ENCODE measurements at places on chromosomes 4 and X. TPM values are rescaled to one million over a fixed set of nuclear protein-coding genes. Genes with fewer than 3 reads are reported as not detected.

GRCh38 chr4:123419885-123420755 lies 23.5 kb downstream of the SPRY1 start:
- H3K27ac ChIP-seq: no peak overlapping the region
- no peak for DNase-seq
- H3K27me3 ChIP-seq: no peaks in the 10 kb centered on the region
- no peaks in the 10 kb centered on the region for H3K4me1 ChIP-seq

GRCh38 chr4:26020083-26020668 lies 106.2 kb downstream of the SMIM20 start:
- H3K4me3 ChIP-seq: peak overlapping the region; percentile 31
- H3K36me3 ChIP-seq: no peaks in the 10 kb centered on the region
- H3K4me1 ChIP-seq: peaks cover 3% of the 10 kb centered on the region

GRCh38 chrX:8635812-8636211 lies 96.1 kb downstream of the ANOS1 start:
- H3K36me3 ChIP-seq: no peaks in the 10 kb centered on the region
- H3K4me3 ChIP-seq: no peak overlapping the region
- DNase-seq: no peak
- no peak overlapping the region for H3K27ac ChIP-seq
- H3K4me1 ChIP-seq: no peaks in the 10 kb centered on the region
- H3K27me3 ChIP-seq: no peaks in the 10 kb centered on the region

- H3K4me1 ChIP-seq: no peaks in the 10 kb centered on the region
- H3K27me3 ChIP-seq: no peaks in the 10 kb centered on the region
- no peak for DNase-seq
- no peak overlapping the region for H3K4me3 ChIP-seq
- H3K36me3 ChIP-seq: peaks cover 75% of the 10 kb centered on the region
- no peak overlapping the region for H3K27ac ChIP-seq
These were observed 78.3 kb downstream of the FIP1L1 start for GRCh38 chr4:53455766-53456165.

- no peak overlapping the region for H3K27ac ChIP-seq
- DNase-seq: no peak
- H3K36me3 ChIP-seq: no peaks in the 10 kb centered on the region
- H3K4me1 ChIP-seq: no peaks in the 10 kb centered on the region
- no peaks in the 10 kb centered on the region for H3K27me3 ChIP-seq
These were observed 35.1 kb downstream of the RNF150 start for GRCh38 chr4:141098163-141098562.

DNA sequence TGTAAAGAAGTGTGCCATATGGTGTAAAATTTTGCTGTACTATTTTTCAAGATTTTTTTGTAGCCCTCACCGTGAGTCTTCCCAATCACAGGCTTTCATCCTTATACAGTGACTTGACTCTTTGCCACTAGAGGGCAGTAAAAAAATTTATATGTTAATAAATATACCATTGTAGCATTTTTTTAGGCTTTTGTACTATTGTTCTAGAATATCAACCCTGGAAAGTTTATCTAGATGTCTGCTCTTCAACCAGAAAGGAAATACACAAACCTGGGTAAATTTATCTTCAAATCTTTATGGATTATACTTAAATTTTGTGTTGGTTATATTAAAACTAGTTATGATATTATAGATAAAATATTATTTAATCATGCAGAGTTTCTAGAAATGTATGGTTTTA lies 235.3 kb downstream of the TENM3 start:
- H3K27me3 ChIP-seq: peaks cover 5% of the 10 kb centered on the region
- no peaks in the 10 kb centered on the region for H3K36me3 ChIP-seq
- no peak overlapping the region for H3K4me3 ChIP-seq
- no peak overlapping the region for H3K27ac ChIP-seq
- H3K4me1 ChIP-seq: no peaks in the 10 kb centered on the region
- no peak for DNase-seq

DNA sequence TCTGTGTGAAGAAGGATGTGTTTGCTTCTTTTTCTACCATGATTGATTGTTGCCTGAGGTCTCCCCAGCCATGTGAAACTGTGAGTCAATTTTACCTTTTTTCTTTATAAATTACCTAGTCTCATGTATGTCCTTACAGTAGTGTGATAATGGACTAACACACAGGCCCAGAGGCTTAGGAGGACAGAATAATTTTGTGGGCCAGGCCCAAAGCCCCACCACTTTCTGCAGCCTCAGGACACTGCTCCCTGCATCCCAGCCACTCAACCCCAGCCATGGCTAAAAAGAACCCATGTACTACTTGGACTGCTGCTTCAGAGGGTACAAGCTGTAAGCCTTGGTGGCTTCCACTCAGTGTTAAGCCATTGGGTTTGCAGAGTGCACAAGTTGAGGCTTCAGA lies 512.7 kb upstream of the CT83 start:
- H3K4me3 ChIP-seq: no peak overlapping the region
- no peak overlapping the region for H3K27ac ChIP-seq
- DNase-seq: no peak
- no peaks in the 10 kb centered on the region for H3K36me3 ChIP-seq
- H3K27me3 ChIP-seq: no peaks in the 10 kb centered on the region
- H3K4me1 ChIP-seq: no peaks in the 10 kb centered on the region

TAF7L gene
- not detected for total RNA-seq

ARMCX4 gene
- 20.5 TPM for total RNA-seq

MUC7 gene
- not detected for total RNA-seq

ZNF81 gene
- 5.7 TPM for total RNA-seq

Data from CD4-positive, alpha-beta T cell (primary cell).